Cardiac septum (tissue), 1 donor: ENCODE measurements at places on chromosomes 4 and X. TPM values are rescaled to one million over a fixed set of nuclear protein-coding genes. Genes with fewer than 3 reads are reported as not detected.

GRCh38 chr4:119746951-119747350, 118.3 kb upstream of the PDE5A start:
- DNase-seq, result no peak

DNA sequence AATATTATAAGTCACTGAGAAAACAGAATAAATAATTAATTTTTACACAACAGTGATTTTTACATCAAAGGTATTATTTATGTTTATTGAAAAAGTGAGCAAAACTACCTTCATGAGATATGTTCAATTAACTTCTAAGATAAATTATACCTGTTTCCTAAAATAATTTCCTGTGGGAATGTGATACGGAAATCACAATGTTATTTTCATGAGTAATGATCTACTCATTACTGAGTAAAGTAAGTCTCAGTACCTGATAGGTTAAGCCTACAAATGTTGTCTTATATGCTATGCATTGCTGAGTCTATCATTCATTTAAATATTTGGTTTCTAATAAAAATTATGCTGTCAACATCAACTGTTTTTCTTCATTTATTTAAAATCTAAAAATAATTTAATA, 324.0 kb downstream of the STPG2 start:
- DNase-seq, result no peak

DNA sequence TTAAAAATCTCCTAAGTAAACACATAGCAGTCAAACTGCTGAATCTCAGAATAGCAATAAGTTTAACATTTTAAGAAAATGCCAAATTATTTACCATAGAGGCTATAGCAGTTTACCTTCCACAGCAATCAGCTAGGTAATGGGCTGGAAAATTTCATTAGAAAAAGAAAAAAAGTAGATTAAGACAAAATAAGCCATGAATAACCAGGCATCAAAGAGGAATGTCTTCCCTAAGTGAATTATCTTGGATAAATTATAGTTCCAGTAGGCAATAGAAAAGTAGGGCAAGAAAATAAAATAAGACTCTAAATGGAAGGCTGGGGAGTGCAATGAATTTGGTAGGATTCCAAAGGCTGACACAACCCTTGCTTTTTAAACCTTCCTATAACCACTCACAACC, 722.8 kb downstream of the TRAM1L1 start:
- DNase-seq, result no peak

GRCh38 chr4:84433633-84434222, 65.4 kb downstream of the NKX6-1 start:
- no peak for DNase-seq

- DNase-seq, result no peak
Measured at GRCh38 chr4:79227860-79228259, 98.0 kb downstream of the NAA11 start.

GRCh38 chrX:129642641-129643040, 12.1 kb downstream of the APLN start:
- no peak for DNase-seq

GRCh38 chr4:96315815-96316214, 475.9 kb downstream of the PDHA2 start:
- no peak for DNase-seq

DNA sequence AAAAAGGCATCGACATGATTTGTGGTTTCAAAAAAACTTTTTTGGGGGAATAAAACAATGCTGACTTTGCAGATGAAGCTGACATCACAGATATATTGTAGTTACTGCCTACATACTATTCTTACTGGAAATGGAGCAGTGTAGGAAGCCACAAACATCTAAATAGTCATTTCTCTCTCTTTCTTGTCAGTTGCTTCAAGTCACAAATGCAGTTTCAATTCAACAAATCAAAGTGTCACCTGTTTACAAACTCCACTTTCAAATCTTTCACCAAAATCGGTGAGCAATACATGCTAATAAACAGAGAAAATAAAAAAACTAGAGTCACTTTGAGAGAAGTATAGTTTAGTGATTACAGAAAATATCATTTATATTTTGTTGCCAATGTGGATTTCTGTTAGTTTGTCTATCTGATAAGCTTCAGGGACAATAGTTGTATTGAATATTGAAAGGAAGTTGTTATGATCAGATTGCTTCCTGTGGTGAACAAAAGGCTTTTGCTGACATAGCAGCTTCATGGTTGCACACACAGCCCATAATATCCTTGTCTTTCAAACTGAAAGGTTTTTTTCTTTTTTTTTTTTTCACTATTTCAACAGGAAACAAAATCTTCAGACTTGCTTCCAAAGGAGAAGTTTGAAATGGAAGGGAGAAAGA, 49.7 kb upstream of the PTPN13 start:
- DNase-seq, result no peak

Gene ZCCHC13
- total RNA-seq, result not detected

Gene MAOB
- 111 TPM for total RNA-seq
